Astrocyte of the spinal cord (primary cell): ENCODE measurements at places on chromosomes 2 and 18.
A peak's percentile ranks its signal among the peaks of the same experiment; 100 is the strongest.

DNA sequence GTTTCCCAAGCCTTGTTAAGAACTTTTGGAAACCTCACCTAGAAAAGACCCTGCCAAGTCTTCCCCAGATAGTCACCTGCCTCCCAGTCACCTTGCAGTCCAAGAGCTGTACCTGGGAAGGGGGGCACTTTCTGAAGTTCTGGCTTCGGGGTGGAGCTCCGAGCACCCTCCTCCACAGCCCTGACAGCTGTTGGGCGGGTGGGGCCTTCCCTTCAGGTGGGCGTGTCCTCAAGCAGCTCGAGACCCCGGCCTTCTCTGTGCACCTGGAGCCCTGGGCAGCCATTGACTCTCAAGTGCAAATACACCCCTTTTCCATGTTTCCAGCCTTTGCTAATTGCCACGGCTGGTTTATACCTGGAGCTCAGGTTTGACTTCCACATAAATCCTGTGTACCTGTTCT is 37.0 kb upstream of the IGFBP5 start:
- DNase-seq = no peak

DNA sequence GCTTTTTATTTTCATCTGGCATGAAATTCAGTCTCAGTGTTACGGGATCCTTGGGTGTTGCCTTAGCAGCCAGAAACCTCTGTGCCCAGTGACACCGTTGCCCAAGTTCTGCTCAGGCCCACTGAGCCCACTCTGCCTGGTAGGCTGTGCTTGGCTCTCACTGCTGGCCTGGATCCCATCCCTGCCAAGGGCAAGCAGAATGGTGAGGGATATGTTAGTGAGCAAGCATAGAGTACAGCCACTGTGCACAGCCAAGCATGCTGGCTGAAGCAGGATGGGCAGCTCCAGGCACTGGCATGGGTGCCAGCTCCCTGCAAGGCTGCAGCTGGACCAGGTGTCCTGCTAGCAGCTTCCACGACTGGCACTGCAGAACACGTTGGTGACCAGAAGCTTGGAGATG is 194.7 kb upstream of the TFPI start:
- no peak for DNase-seq

GRCh38 chr18:7812431-7813063 is 245.4 kb downstream of the PTPRM start:
- peak; percentile 86 for DNase-seq

DNA sequence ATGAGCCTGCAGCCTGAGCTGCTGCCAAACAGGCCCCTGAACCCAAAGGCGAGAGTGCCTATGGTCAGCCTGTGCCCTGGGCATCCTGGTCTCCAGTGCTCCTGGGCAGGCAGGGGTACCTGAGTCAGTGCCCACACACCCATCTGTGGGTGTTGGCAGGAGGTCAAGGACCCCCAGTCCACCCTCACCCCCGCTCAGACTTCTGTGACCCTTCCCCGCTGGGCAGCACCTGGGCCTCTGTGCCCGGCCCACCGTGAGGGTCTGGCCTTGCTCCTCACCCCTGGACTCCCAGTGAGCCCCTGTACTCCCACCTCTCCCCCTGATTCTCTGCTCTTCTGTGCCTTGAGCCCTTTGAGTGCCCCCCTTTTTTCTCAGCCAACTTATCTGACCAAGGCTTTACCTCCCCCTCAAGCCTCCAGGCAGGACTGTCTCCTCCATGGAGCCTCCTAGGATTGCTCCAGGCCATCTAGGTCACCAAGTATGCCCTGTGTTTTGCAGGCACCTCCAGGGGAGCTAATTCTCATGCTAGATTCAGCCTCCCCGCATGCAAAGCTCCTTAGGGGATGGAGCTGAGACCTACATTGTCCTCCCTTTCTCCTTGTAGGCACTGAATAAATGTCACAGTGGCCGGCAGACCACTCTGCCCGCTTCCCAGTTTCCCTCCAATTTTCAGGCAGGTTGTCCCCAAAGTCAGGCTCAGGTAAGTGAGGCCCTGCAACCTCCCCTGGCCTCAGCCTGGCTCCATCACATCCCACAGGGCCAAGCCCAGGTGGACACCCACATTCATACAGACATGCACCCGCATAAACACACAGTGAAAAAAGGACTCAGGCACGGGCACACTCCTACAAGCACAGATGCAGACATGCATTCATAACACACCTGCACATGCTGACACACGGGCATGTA is 21.9 kb upstream of the PTMA start:
- no peak for DNase-seq

GRCh38 chr2:115574667-115575066 is 1132.2 kb downstream of the DPP10 start:
- no peak for DNase-seq

DNA sequence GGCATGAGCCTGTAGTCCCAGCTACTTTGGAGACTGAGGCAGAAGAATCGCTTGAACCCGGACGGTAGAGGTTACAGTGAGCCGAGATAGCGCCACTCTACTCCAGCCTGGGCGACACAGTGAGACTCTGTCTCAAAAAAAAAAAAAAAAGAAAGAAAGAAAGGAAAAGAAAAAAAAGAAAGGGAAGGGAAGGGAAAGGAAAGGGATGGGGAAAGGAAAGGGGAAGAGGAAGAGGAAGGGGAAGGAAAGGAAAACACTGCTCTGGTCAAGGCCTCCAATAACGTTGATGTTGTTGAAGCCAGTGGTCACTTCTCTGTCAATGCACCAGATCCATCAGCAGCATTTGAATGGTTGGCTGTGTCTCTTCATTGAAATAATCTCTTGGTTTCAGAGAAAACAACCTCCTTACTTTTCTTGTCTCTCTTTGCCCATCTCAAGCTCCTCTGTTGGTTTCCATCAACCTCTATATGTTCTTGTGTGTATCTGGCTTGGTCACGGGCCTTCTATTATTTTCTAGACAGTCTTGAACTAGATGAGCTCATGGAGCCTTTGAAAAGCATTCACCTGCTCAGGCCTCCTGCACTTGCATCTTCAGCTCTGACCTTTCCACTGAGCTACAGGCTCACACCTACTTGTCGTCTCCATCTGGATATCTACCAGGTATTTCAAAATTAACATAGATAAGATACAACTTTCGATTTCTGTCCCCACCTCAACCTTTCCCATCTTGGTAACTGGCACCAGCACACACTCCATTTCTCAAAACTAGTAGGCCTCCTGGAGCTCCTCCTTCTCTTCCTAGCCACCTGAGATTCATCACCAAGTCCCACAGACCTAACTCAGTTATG is 69.4 kb upstream of the LAPTM4A start:
- DNase-seq = no peak

GRCh38 chr2:173851141-173851641 is 114.0 kb downstream of the SP3 start:
- peak; percentile 14 for DNase-seq

GRCh38 chr18:59061914-59062642 is 77.6 kb upstream of the SEC11C start:
- no peak for DNase-seq

- no peak for DNase-seq
Observed at GRCh38 chr18:25275412-25276001, 76.5 kb downstream of the ZNF521 start.

- peak; percentile 30 for DNase-seq
Observed at GRCh38 chr18:25827961-25828561, 262.4 kb downstream of the SS18 start.

DNA sequence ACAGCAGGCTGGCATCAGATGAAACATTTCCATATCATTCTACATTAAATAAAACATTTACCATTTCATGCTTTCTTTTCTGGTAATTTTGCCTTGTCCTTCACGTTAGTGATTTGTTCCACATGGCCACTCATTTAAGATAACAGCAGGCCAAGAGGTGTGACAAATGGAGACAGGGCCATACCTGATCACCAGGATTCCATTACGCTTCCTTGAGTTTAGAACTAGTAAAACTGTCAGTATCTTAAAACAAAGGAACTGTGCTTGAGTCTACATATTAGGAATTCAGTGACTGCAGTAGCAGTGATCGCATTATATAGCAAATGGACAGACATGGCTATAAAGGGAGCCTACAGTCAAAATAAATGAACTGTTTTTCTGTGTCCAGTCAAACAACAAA is 155.1 kb upstream of the FSHR start:
- no peak for DNase-seq

- DNase-seq = no peak
Observed at GRCh38 chr2:218125626-218126080, at the start of gene CXCR2. TSS of gene CXCR2 (plus strand) at chr2:218126028. CDS start at chr2:218134802, 8,774 bp downstream.

GRCh38 chr2:25400576-25401216 is 59.0 kb upstream of the DNMT3A start:
- no peak for DNase-seq

GRCh38 chr2:206805887-206806607 is 40.6 kb downstream of the FASTKD2 start:
- no peak for DNase-seq

GRCh38 chr2:206163251-206163880 is 3.7 kb downstream of the EEF1B2 start:
- DNase-seq = no peak

DNA sequence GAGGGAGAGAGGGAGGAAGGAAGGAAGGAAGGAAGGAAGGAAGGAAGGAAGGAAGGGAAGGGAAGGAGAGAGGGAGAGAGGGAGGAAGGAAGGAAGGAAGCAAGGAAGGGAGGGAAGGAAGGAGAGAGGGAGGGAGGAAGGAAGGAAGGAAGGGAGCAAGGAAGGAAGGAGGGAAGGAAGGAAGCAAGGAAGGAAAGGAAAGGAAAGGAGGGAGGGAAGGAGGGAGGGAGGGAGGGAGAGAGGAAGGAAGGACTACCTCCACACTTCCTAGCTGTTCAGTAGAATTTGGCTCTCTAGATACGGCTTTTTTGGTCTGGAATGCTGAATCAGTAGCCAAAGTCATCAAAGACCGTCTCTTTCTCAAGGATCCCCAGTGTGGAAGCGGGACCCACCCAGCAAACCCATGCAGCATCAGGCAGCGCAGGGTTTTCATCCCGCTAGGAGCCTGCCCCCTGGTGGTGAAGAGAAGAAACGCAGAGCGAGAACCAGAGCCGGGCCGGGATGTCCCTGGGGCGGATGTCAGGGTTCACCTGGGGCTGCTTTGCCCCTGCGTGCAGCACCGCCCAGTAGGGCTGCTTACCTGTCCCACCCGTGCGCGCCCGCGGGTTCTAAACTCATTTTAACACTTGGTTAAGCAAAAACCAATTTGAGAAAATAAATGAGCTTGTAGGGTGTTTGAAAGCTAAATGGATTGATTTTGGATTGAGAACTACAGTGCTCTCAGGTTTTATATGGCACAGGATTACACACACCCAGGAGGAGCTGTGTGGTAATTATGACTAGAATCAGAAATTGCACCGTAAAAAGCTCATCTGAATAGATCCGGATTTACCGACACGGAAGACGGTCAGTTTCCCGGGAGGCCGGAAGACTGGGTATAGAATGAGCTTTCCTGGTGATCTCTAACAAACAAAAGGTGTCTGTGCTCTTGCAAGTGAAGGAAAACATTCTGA is 48.1 kb upstream of the ARL4C start:
- DNase-seq = peak; percentile 69

GRCh38 chr18:73728657-73729056 is 419.0 kb downstream of the FBXO15 start:
- DNase-seq = no peak

DNA sequence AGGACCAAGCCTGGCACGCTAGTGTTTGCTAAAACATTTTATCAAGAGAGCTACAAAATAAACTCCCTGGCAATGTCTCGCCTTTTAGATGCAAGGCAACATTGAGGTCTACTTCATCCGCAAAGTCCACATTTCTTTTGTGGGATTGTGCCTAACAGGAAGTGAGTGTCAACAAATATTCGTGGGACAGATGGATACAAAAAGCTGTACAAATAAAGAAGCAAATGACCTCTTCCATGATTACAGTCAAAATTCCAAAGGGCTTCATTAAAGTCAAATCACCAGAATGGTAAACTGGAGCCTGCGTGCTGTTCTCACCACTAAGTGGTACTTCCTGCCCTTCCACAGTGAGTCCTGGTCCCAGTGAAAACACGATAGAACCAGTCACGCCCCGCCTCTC is 40.4 kb downstream of the L3MBTL4 start:
- DNase-seq = no peak

DNA sequence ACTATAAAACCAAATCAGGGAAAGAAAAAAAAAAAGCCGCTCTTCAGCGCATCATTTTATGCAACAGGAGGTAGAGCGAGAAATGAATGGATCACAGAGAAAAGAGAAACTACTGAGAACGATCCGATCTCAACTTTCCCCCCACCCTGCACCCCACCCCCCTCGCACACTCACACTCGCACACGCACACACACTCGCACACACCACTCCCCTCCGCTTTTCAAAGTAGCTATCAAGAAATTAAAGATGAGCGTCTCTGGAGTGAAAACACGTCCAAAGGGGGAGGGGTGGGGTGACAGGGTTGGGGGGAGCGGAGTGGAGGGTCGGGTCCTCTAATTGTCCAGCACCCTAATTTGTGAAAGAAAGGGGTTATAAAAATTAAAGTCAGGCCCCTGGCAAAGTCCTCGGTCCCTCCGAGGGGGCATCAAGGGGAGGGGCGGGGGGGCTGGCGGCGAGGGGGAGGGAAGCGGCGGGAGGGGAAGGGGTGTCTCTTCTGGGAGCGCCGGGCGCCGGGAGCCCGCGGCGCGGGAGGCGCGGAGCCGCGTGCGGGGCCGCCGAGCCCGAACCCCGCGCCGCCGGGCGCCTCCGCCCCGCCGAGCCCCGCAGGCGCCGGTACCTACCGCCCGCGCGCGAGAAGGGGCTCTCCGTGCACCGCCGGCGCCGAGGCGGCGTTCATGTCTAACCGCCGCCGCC is 428 bp downstream of the TCF4 start:
- peak; percentile 56 for DNase-seq

DNA sequence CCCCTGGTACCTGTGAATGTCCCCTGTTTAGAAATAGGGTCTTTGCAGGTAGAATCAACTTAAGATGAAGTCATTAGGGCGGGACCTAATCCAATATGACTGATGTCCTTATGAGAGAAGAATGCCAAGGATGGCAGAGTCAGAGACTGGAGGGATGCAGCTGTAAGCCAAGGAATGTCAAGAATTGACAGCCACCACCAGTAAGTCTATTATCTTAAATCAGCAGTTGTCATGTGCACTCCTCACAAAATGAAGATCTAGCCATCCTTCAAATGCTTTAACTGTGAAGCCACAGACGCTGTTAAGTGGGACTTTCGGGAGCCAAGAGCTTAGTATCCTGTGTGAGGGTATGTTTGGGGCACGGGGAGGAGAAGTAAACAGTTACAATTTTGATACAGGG is 83.2 kb downstream of the ITGA4 start:
- no peak for DNase-seq

- DNase-seq = peak; percentile 72
Observed at GRCh38 chr2:37625796-37626571, 45.5 kb downstream of the CDC42EP3 start.

DNA sequence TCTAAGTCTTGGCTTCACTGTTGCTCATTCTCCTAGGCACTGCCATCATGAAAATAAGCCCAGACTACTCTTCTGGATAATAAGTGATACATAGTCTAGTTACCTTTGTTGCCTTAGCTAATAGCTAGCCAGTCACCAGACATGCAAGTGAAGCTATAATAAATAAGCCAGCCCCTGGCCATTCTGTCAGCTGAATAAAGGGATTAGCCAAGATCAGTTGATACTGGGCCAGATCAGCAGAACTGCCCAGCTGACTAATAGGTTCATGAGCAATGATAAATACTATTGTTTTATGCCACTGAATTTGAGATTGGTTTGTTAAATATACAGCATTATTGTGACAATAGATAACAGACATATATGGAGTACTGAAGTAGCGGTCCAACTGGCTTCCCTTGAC is 8.0 kb upstream of the C2orf69 start:
- DNase-seq = no peak
